ENCODE measurements at places on chromosomes 3 and 15. TPM values are rescaled to one million over a fixed set of nuclear protein-coding genes. Genes with fewer than 3 reads are reported as not detected.

VILL gene
- 9.7 TPM for total RNA-seq

DNA sequence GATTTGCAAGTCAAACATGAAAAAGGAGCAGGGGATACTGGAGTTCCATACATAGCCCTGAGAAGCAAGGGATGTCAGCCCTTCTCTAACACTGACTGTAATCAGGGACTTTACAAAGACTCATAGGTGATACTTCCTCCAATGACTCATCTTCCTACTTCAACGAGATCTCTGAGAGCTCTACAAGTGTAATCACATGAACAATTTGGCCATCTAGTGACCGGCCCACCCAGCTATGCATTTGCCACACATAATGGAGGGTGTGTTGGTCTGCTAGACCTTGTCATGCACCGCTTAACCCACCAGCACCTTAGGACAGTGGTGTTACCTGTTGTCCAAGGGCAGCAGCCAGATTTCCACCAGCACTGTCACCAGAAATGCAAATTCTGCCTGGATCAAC lies 75.3 kb downstream of the NCEH1 start:
- no peak for DNase-seq

DNA sequence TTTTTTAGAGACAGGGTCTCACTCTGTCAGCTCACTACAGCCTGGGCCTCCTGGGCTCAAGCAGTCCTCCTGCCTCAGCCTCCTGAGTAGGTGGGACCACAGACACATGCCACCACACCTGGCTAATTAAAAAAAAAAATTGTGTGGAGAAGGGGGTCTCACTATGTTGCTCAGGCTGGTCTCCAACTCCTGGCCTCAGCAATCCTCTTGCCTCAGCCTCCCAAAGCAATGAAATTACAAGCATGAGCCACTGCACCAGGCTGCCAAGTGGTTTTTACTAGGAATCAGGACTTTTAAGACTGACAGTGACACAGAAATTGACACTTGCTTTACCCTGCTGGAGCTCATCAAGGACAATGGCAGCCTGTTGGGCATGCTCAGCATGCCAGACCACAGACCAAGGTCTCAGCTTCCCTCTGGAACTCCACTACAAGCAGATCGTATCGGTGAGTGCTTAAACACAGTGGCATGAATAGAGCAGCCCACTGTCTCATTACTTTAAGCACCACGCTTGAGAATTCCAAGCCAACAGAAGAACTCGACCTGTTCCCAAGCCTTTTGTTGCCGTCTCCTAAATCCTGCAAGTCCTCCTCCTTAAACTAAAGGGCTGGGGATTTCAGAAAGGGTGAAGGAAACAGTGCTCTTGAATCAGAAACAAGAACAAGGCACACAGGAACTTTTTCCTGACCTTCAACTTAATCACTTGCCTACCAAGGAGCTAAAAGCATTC lies 41.4 kb downstream of the EOMES start:
- no peak for DNase-seq

GXYLT2 gene
- 34.8 TPM for total RNA-seq

UBA5 gene
- total RNA-seq: 31.7 TPM

Measured in right cardiac atrium (tissue), 5 donors.